ENCODE measurements at places on chromosomes 6 and 20.

GRCh38 chr20:40583636-40584035 is 105.4 kb downstream of the MAFB start:
- no peak for DNase-seq

GRCh38 chr6:134964451-134965203 is 14.7 kb upstream of the ALDH8A1 start:
- no peak for DNase-seq

- no peak for DNase-seq
These were observed 102.6 kb downstream of the ATP9A start for GRCh38 chr20:51665543-51666118.

DNA sequence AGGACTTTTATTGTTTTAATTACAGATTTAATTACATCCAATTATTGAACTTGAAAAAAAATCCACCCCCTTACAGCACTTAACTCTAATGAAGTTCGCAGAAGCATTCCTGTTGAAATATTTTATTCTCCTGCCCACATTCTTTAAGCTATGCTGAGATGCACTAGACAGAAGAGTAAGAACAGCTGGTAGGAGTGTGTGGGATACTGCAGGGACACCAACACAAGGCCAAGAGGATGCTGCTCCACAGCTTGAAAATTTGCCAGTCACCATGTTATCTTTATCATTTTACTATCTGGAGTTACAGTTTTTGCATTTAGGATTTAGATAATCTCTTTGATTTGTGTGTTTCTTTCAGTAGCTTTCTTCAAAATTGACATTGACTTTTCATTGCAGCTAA is 180.7 kb downstream of the EPHA7 start:
- DNase-seq = no peak

Data from stimulated activated CD4-positive, alpha-beta T cell treated with anti-CD3 and anti-CD28 coated beads, Interleukin-4, amount 100 ng/mL, for 4 hours (primary cell).